ENCODE measurements at places on chromosomes 11 and 22. TPM values are rescaled to one million over a fixed set of nuclear protein-coding genes. Genes with fewer than 3 reads are reported as not detected.

The TBX1 gene
- not detected for total RNA-seq

The OR51I1 gene
- not detected for total RNA-seq

The MMP27 gene
- total RNA-seq: not detected

The F2 gene
- 2.6 TPM for total RNA-seq

The C22orf42 gene
- total RNA-seq: not detected
